ENCODE measurements at places on chromosomes 7 and 10. TPM values are rescaled to one million over a fixed set of nuclear protein-coding genes. Genes with fewer than 3 reads are reported as not detected.

Gene CLRN3
- not detected for total RNA-seq

Gene GDI2
- 368 TPM for total RNA-seq

Gene PLCE1
- total RNA-seq: 0.06 TPM

Gene BUB3
- total RNA-seq: 184 TPM

Gene OR13A1
- total RNA-seq: not detected

Gene DCLRE1A
- total RNA-seq: 11.4 TPM

Gene OR2A5
- total RNA-seq: not detected

Gene TAF3
- total RNA-seq: 10.7 TPM

Gene SUN3
- total RNA-seq: not detected

Gene GRID1
- total RNA-seq: 0.15 TPM

Gene CYP2C9
- total RNA-seq: not detected

Gene RTKN2
- total RNA-seq: 22.1 TPM

Gene CYP3A7
- total RNA-seq: not detected

Gene PLXNA4
- 0.76 TPM for total RNA-seq

Gene DPP6
- 6.8 TPM for total RNA-seq

Gene FAM25A
- total RNA-seq: not detected

Gene STRIP2
- 7.9 TPM for total RNA-seq

Gene GBX1
- total RNA-seq: not detected

Gene H2BK1
- not detected for total RNA-seq

Gene PON1
- total RNA-seq: not detected

Gene SH2D4B
- total RNA-seq: 0.13 TPM

Gene ARID5B
- total RNA-seq: 1.1 TPM

Gene NPFFR1
- 0.06 TPM for total RNA-seq

Gene DPYSL4
- total RNA-seq: 15.2 TPM

Gene HGF
- total RNA-seq: 0.15 TPM

Gene TFAM
- 97.5 TPM for total RNA-seq

Gene KLF14
- not detected for total RNA-seq

Gene GTF2IRD1
- total RNA-seq: 46.5 TPM

Gene OR6B1
- total RNA-seq: not detected

All from H1 (cell line).